Suppressor macrophage treated with lipopolysaccharide for 4 hours (primary cell): ENCODE measurements at places on chromosomes 5 and 9.

DNA sequence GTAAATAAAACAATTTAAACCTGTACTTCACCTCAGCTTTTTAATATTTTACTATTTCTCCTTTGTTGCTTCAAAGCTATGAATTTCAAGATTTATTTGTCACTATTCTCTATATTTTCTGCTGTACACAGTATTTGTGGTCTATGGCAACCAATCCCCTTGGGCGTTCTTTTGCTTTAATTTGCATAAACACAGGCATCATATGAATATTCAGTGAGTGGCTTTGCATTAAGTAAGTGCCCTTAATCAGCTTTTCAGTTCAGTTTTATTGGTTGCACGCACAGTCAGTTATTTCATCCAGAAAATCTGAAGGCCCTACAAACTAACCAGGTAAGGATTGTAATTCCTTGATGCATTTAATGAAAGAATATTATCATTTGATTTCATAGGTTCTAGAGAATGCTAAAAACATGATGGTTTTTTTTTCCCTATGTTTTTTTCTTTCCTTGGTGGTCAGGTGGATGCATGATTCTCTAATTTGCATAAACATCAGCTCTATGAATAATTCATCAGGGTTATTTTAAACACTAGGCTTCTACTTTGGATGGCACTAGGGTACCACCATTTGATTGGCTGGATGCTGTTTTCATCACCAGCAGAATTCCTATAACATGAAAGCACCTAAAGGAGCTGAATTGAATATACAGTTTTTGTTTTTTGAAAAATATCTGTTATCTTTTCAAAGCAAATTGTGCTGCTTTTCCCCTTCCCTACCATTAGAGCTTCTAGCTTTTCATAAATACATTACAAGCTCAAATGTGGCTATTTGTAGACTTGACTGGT, 249.2 kb upstream of the CCNH start:
- DNase-seq: no peak

GRCh38 chr9:97695995-97696802, 941 bp downstream of the XPA start:
- peak; percentile 49 for DNase-seq

- DNase-seq: no peak
These were observed 330.0 kb downstream of the DRD1 start for GRCh38 chr5:175113947-175114346.

- DNase-seq: peak; percentile 44
These were observed 155.5 kb upstream of the NMUR2 start for GRCh38 chr5:152560512-152561137.

GRCh38 chr9:136920069-136920468, 24.5 kb downstream of the FBXW5 start:
- DNase-seq: no peak

DNA sequence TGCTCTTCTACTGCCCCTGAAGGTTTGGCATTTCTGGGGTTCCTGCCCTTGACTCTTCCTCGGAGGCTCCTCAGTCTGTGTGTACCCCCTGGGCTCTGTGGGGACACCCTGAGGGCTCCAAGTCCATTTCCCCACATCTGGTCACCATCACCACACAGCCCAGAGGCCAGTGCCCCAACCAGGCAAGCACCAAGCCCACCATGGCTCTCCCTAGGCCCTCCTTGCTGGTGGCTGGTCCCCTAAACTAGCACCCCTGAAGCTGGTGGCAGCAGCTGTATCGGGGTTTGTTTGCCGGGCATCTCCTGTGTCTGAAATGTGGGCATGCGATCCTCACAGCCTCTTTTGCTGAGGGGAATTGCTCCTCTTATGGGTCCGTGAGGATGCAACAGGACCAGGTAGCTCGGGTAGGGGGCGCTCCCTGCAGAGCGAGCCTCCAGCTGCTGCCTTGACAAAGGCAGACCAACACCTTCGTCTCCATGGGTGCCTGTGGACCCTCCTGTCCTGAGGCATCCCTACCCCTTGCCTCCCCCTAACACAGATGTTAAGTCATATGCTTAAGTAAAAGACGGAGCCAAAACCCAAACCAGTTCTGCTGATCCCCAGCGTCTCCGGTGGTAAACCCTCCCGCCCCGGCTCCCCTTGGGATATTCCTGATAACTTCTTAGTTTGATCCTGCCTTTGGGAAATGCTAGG, 138.9 kb upstream of the IRX4 start:
- no peak for DNase-seq

DNA sequence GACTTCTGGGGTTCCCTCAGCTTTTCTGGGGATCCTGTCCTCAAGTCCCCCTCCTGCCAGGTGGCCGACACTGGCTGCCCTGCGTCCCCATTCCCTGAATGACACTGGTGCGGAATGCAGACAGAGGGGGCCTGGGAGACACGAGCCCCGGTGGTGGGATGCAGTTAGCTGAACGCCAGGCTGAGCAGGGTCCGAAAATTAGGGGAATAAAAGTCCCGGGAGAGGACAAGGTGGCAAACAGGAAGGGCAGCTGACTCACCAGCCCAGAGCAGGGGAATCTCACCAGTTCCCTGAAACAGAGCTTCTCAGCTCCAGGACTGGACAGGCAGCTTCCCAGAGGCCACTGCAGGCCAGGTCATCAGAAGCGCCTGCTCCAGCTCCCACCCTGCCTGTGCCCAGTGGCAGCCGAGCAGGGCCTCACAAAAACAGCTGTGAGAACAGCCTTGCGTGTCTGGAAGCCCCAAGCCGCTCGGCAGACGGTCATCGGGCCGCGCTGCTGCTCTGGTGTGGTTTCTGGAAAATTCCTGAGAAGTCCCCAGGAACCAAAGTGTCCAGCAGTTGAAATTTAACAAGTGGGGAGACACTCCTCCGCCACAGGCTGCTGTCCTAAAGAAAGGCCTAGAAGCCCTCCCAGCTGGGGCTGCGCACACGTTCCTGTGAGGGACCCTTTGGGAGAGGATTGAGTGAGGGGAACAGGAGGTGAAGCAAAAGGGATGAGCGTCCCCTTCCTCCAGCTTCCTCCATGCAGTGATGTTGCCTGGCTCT, 47.6 kb upstream of the EXOC3 start:
- DNase-seq: peak; percentile 39
